ENCODE measurements at places on chromosomes 12 and 14.

DNA sequence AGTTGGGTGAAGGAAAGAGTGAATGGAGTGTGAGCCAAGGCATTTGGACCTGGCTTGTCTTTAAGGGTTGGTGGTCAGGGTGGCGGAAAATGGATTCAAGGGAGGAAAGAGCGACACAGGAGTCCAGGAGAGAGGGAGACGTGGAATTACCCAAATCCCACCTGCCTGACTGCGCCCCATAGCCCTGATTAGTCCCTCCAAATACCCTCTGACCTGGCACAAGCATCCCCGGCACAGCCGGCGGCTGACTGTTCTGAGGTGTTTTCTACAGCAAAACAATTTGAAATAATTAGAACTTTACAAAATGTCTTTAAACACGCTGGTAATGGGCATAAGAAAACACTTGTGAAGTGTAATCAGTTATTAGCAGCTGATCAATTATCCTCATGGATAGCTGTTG lies 175.8 kb downstream of the PHETA1 start:
- DNase-seq = no peak

DNA sequence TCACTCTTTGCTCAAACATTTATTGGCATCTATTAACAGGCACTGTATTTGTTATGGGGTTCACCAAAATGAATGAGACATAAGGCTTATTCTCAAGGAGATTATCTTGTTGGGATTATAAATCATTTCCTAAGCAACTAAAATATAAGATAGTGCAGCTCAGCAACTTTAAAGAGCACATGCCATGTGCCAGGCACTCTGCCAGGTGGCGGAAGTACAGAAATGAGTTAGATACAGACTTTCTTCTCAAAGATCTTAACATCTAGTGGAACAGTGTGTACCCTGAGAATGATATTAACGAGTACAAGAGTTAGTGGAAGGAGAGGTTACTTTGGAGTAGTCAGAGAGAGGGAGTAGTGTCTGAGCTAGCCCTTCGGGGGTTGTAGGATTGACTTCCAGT lies 28.4 kb upstream of the TOMM20L start:
- no peak for DNase-seq

- no peak for DNase-seq
Measured at GRCh38 chr14:89708982-89709625, 245.4 kb downstream of the EFCAB11 start.

- DNase-seq = no peak
Measured at GRCh38 chr12:110123919-110124268, 263 bp upstream of the IFT81 start.

- DNase-seq = no peak
Measured at GRCh38 chr12:40701756-40702155, 9.5 kb downstream of the CNTN1 start.

- peak; percentile 49 for DNase-seq
Measured at GRCh38 chr14:92846162-92846897, 52.2 kb downstream of the GOLGA5 start.

Measured in CD4-positive, alpha-beta T cell treated with Interleukin-1 beta for 1 hour (primary cell).